Esophagus muscularis mucosa (tissue), 4 donors: ENCODE measurements at places on chromosomes 12 and 14.

GRCh38 chr14:102819176-102819628 is 42.0 kb downstream of the TRAF3 start:
- no peak for DNase-seq

DNA sequence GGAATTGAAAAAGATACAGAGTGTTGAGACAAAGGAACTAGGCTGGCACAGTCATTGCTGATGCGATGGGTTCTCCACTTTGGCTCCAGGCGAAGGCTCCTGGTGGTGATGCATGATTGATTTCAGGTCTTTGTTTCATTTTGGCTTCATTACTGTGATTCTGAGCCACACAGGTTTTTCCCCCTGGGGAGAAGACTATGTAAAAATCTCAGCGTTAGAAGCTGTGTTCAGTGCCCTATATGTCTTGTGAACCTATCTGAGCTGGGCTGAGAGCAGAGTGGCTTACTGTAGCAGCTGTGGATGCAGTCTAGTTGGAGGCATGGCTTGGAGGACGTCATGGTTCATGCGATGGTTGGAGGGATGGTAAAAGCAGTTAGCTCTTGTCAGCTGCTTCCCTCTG is 54.0 kb downstream of the GPATCH2L start:
- DNase-seq, result no peak

GRCh38 chr12:67519484-67520433 is 128.8 kb upstream of the DYRK2 start:
- DNase-seq, result no peak

GRCh38 chr12:124612410-124612680 is 44.9 kb upstream of the NCOR2 start:
- DNase-seq, result no peak

- no peak for DNase-seq
These were observed 235.6 kb downstream of the DACT1 start for GRCh38 chr14:58873228-58873953.

- no peak for DNase-seq
These were observed 2.4 kb downstream of the ABCB9 start for GRCh38 chr12:122963941-122964265.

DNA sequence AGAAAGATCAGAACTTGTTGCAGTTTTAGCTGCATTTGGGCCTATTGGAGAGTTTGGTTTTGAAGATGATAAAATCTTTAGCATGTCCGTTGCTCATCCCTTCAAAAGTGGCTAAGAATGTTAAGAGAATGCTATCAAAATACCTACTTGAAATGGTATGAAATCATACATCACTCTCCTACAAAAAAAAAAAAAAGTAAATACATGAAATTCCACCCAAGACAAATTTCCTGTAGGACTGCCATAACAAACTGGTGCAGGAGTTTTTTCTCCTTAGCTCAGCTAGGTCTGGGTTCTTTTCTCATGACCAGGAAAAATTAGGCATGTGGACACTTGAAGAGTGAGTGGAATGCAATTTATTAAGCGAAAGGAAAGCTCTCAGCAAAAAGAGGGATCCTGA is 15.9 kb upstream of the FAR2 start:
- no peak for DNase-seq

GRCh38 chr12:47067771-47068431 is 11.5 kb upstream of the PCED1B start:
- no peak for DNase-seq

- peak; percentile 87 for DNase-seq
These were observed 1079.4 kb downstream of the TMEM121 start for GRCh38 chr14:106605548-106606448.

DNA sequence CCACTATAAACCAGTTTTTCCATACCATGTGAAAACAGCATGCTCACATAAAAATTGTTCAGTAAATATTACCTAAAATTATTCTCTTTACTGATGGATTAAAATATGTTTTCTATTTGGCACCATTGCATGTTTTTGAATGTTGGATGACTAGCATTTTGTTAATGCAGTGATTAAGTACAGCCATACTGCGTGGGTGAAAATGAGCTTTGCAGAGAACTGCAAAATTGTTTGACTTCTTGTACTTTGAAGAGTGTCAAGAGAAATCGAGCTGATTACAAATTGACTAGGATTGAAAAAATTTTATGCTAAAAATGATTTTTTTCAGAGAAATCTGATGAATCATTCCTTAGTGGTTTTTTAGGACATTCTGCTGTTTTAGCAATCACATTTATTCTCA is 452.9 kb downstream of the RPL10L start:
- no peak for DNase-seq

DNA sequence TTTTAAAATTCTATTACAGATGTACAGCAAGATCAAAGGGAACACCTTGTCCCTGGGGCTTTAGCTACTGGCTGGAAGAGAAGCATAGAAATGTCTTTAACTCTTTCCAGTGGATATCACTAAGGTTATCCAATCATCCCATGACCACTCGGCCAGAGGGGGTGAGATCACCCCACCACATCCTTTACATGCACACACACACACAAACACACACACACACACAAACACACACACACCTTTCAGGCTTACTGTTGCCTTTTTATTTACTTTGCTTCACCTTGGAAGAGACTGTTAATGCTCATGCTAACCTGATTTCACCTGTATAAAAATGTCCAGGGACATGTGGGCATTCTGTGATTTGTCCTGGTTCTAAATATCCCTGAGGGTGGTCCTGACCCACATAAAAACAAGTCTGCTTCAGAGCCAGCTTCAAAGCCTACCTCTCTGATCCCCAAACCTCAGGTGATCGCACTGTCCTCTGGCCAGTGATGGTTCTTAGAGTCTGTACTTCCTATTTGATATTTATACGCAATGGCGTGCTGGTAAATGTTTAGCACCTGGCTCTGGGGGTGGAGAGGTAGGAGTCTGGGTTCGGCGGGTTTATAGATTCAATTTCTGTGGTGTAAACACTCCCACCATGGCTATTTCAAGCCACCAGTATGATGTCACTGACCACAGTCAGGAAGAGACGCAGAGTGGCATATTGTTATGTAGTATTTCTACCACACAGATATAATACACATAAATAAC is 166.1 kb upstream of the EEA1 start:
- DNase-seq, result no peak

- no peak for DNase-seq
These were observed 144.1 kb upstream of the PTPRQ start for GRCh38 chr12:80299976-80300375.

GRCh38 chr14:96264200-96264553 is 8.2 kb downstream of the BDKRB1 start:
- no peak for DNase-seq

- no peak for DNase-seq
These were observed 326.8 kb downstream of the PDZRN4 start for GRCh38 chr12:41514907-41515306.

DNA sequence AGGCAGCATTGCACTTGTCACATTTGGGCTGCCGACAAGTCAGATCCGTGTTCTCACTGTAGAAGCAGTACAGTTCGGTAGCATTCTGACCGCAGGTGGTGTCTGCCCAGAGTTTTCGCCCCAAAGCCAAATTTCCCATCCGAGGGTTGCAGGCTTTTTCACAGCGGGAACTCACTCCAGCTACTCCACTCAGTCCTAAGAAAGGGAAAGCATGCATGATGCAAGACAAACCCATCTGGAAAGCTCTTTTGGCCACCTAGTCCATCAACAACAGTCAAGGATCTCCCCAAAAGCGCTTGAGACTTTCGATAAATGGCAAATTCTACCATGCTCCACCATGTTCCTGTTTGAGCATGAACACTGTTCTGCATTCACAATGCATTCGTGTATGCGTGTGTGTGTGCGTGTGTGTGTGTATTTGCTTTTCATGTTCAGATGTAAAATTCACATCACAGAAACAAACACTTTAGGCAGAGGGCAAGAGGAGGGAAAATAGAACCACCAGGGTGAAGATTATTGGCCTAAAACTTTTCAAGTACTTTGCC is 3.2 kb downstream of the NTN4 start:
- no peak for DNase-seq

- DNase-seq, result no peak
These were observed 244.4 kb downstream of the ATXN7L3B start for GRCh38 chr12:74781991-74782485.

DNA sequence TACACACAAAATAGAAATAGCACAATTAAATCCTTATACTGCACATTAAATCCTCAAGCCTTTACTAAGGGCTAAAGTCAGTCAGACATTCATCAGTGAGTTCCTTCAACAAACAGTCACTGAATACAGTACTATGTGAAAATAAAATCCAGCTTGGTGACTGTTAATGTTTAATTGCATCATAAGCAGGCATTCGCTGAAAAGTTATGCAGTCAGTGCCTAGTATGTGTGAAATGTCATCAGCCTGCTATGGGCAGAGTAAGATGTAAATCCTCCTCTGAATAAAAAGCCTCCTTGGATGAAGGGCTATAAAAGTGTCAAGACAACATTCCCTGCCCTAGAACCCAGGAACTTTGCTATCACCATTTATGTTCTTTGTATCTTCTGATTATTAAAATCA is 116.4 kb downstream of the PRICKLE1 start:
- DNase-seq, result no peak

- DNase-seq, result no peak
These were observed 239.6 kb downstream of the ZFP36L1 start for GRCh38 chr14:68553311-68553710.

DNA sequence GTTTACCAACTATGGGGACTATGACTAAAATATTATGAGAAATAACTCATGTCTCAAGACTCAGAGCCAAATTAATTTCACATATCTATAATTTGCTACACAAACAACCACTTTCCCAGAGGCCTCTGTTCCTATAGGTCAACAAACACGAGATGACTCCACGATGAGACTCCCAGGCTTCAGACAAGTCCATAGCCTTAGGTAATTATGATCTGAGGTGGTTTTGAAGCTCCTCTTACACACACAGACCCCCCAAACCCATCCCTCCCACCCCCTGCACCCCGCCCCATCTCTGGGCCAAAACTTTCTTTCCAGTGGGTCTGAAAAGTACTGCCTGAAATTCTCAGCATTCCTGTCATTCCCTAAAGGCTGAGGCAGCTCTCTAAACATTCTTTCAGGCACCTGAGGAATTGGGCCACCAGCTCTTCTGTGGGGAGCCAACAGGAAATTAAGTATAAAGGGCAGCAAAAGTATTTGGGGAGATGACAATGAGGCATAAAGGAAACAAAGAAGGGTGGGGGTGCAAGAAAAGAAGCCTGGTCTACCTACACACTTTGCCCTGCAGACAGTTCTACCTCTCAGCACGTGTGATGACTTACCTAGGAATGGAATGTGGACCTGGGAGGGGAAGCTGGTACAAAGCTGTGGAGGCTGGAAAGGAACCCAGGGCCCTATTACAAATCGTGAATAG is 143.6 kb downstream of the PAWR start:
- no peak for DNase-seq

- DNase-seq, result no peak
These were observed 6.2 kb downstream of the CHST11 start for GRCh38 chr12:104462931-104463339.
